ENCODE measurements at places on chromosomes 7 and 10.

- H3K36me3 ChIP-seq = peaks cover 3% of the 10 kb centered on the region
- H3K27ac ChIP-seq = no peak overlapping the region
- no peak for DNase-seq
- H3K4me3 ChIP-seq = no peak overlapping the region
- no peaks in the 10 kb centered on the region for H3K27me3 ChIP-seq
These were observed 74.0 kb downstream of the JMJD1C start for GRCh38 chr10:63391812-63392211.

DNA sequence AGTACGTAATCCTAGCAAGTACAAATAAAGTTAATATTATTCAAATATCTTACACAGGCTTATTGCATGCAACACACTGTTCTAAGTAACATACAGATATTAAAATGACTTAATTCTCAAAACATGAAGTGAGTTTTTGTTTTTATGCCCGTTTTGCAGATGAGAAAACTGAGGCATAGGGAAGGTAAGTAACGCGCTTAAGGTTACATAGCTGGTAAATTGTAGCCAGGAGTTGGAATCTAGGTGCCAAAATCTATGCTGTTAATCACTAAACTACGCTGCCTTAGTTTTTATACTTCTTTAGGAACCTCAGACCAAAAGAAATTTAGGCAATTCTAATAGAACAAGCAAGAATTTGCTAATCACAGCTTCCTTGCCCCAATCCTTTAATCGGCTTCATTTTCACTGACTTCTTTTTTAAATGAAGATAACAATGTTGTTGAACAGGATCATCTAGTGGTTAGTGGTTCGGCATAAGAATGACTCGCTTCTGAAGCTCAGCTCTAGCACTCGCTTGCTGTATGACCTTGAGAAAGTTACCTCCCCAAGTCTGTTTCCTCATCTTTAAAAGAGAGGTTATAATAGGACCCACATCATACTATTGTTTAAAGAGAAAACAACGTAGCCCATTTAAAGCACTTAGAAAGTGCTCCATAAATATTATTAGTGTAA, 1.0 kb upstream of the LRRTM3 start:
- H3K36me3 ChIP-seq = no peaks in the 10 kb centered on the region
- DNase-seq = no peak
- H3K27me3 ChIP-seq = peaks cover 60% of the 10 kb centered on the region
- no peaks in the 10 kb centered on the region for H3K4me1 ChIP-seq

DNA sequence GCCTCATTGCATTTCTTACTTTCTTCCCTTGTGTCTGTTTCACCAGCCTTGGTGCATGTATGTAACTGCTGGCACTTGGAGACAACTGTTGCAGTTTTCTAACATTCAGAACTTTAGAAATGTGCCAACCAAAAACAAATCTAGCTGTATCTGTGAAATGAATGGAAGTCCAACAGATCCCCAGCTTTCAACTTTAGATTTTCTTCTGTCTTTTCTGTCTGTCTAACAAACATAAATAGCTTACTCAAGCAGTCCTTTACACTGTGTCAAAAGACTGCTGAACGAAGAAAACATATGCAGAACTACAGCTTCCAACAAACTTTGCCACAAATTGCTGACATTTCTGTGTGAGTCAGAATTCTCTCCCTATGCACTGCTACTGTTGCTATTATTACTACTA, 30.9 kb downstream of the SORCS1 start:
- H3K27me3 ChIP-seq = no peaks in the 10 kb centered on the region
- H3K4me1 ChIP-seq = no peaks in the 10 kb centered on the region
- DNase-seq = no peak
- no peak overlapping the region for H3K4me3 ChIP-seq

GRCh38 chr10:122281751-122282150, 10.7 kb downstream of the BTBD16 start:
- H3K27ac ChIP-seq = no peak overlapping the region
- no peak overlapping the region for H3K4me3 ChIP-seq
- H3K36me3 ChIP-seq = no peaks in the 10 kb centered on the region
- H3K27me3 ChIP-seq = no peaks in the 10 kb centered on the region
- H3K4me1 ChIP-seq = peaks cover 5% of the 10 kb centered on the region

- no peaks in the 10 kb centered on the region for H3K4me1 ChIP-seq
- DNase-seq = no peak
- H3K27ac ChIP-seq = no peak overlapping the region
- H3K36me3 ChIP-seq = no peaks in the 10 kb centered on the region
- no peaks in the 10 kb centered on the region for H3K27me3 ChIP-seq
These were observed 114.5 kb downstream of the PON1 start for GRCh38 chr7:95209788-95210187.

DNA sequence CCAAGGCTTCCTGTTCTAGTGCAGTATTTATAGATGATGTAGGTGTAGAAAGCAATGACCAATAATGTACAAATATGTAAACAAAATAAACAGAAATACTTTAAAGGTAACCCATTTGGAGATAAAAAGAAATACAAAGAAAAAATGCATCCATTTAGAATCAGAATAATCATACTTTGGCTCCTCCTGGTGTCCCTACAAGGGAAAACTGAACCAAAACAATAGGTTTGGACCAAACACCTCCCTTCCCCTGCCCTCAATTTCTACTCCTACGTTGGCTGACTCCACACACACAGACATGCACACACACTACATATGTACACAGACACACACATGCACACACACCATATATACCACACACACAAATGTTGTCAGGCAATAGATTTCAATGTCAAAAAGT, 36.0 kb downstream of the C10orf143 start:
- no peak overlapping the region for H3K4me3 ChIP-seq
- H3K27me3 ChIP-seq = no peaks in the 10 kb centered on the region
- no peak overlapping the region for H3K27ac ChIP-seq
- H3K36me3 ChIP-seq = no peaks in the 10 kb centered on the region
- DNase-seq = no peak

GRCh38 chr10:22259280-22259679, 41.5 kb upstream of the EBLN1 start:
- no peak overlapping the region for H3K27ac ChIP-seq
- DNase-seq = no peak
- H3K4me1 ChIP-seq = no peaks in the 10 kb centered on the region
- no peaks in the 10 kb centered on the region for H3K27me3 ChIP-seq
- no peak overlapping the region for H3K4me3 ChIP-seq
- no peaks in the 10 kb centered on the region for H3K36me3 ChIP-seq

DNA sequence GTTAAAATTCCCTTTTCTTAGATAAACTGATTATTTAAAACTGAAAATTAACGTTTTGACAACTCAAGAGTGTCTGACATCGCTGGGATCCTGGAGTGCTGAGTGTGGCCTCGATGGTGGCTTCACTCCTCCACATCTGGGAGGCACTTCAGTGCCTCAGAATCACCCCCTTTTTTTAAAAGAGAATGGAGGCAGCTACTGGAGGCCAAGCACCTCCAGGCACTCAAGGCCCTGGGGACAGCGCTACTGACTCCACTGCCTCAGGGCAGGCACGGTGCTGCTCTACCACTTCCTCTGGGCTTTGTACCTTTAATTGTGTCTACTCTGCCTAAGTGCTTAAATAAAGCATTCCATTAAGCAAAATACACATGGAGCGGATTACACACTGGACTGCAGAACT, 27.2 kb upstream of the NCAPG2 start:
- no peak for DNase-seq
- no peaks in the 10 kb centered on the region for H3K27me3 ChIP-seq
- no peak overlapping the region for H3K4me3 ChIP-seq
- peaks cover 53% of the 10 kb centered on the region for H3K36me3 ChIP-seq
- no peak overlapping the region for H3K27ac ChIP-seq

DNA sequence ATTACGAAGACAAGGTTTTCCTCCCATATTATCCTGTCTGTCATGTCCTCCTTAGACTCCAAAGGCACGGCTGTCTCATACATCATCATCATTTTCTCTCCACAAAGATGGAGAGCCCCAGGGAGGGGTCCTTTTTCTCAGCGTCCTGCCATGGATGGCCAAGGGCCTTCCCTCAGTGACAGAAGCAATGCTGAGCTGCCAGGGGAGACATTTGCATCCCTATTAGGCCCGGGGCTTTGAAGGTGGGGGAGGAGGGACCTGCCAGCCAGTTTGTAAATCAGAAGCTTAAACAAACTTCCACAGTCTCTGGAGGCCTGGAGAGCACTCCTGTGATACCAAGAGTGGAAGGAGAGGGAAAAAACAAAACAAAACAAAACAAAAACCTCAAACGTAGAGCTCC, 112.4 kb upstream of the ADO start:
- H3K27me3 ChIP-seq = no peaks in the 10 kb centered on the region
- H3K36me3 ChIP-seq = no peaks in the 10 kb centered on the region
- no peak for DNase-seq
- no peak overlapping the region for H3K4me3 ChIP-seq
- no peak overlapping the region for H3K27ac ChIP-seq

DNA sequence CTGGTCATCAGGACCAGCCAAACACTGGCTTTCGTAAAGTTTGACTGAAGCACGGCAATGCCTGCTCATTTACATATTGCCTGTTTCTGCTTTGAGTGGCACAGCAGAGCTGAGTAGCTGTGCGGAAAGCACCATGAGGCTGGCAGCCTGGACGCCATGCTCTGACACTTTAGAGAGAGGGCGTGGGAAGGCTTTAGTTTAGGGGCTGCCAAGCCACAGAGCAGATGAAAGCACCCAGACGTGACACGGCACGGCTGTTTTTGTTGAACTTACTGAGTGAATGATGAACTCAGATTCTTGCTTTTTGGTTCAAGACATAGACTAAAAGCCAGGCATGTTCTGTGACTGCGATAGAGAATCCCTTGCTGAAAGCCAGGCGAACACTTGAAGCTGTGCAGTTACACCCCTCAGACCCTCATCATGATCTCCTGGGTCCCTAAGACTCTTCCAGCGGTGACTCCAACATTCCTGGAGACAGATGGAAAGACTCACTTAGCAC, 182.1 kb downstream of the ZMYND11 start:
- H3K36me3 ChIP-seq = no peaks in the 10 kb centered on the region
- H3K27me3 ChIP-seq = no peaks in the 10 kb centered on the region
- no peak overlapping the region for H3K27ac ChIP-seq
- no peak overlapping the region for H3K4me3 ChIP-seq

DNA sequence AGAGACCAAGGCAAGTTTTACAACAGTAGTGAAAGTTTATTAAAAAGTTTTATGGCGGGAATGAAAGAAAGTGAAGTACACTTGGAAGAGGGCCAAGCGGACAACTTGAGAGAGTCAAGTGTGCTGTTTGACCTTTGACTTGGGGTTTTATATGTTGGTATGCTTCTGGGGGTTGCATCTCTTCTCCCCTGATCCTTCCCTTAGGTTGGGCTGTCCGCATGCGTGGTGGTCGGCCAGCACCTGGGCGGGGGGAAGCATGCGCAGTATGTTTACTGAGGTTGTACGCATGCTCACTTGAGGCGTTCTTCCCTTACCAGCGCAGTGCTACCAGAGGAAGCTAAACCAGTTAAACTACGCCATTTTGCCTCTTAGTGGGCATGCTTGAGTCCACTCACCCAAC, 31.9 kb downstream of the NUP42 start:
- no peak overlapping the region for H3K4me3 ChIP-seq
- no peak overlapping the region for H3K27ac ChIP-seq
- no peaks in the 10 kb centered on the region for H3K36me3 ChIP-seq
- H3K27me3 ChIP-seq = no peaks in the 10 kb centered on the region
- no peaks in the 10 kb centered on the region for H3K4me1 ChIP-seq

- no peaks in the 10 kb centered on the region for H3K4me1 ChIP-seq
- H3K27me3 ChIP-seq = peaks cover 24% of the 10 kb centered on the region
- H3K4me3 ChIP-seq = peak overlapping the region; percentile 43
- H3K36me3 ChIP-seq = no peaks in the 10 kb centered on the region
- DNase-seq = no peak
These were observed 1.3 kb upstream of the BMPER start for GRCh38 chr7:33903791-33904680.

GRCh38 chr10:114045136-114046086, 1.7 kb downstream of the ADRB1 start:
- no peaks in the 10 kb centered on the region for H3K36me3 ChIP-seq
- H3K27me3 ChIP-seq = peaks cover 5% of the 10 kb centered on the region
- H3K4me1 ChIP-seq = peaks cover 4% of the 10 kb centered on the region
- peak overlapping the region; percentile 25 for H3K4me3 ChIP-seq
- no peak overlapping the region for H3K27ac ChIP-seq

GRCh38 chr7:2612445-2613097, 19.2 kb upstream of the TTYH3 start:
- no peaks in the 10 kb centered on the region for H3K36me3 ChIP-seq
- no peak for DNase-seq
- H3K4me1 ChIP-seq = no peaks in the 10 kb centered on the region

GRCh38 chr7:116709336-116709735, 37.3 kb downstream of the MET start:
- H3K36me3 ChIP-seq = peaks cover 41% of the 10 kb centered on the region
- peaks cover 72% of the 10 kb centered on the region for H3K4me1 ChIP-seq
- H3K4me3 ChIP-seq = no peak overlapping the region
- peak overlapping the region; percentile 92 for H3K27ac ChIP-seq

DNA sequence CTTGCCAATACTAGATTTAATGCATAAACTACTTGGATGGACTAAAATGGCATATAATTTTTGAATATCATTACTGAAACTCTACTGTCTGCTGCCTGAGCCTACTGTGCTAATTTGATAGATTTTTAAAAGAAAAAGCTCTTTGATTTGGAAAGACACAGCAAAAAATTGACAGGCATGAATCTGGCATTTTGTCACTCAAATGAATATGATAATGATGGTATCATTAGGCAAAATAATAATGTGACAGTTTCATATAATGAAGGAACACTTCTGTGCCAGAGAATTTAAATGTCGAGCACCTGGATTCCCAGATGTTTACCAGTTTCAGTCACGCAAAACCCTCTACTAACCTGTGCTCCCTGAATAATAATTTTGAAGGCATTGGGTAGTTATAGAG, 60.0 kb upstream of the SLC13A1 start:
- no peaks in the 10 kb centered on the region for H3K27me3 ChIP-seq
- DNase-seq = no peak
- no peak overlapping the region for H3K27ac ChIP-seq
- H3K4me3 ChIP-seq = no peak overlapping the region

DNA sequence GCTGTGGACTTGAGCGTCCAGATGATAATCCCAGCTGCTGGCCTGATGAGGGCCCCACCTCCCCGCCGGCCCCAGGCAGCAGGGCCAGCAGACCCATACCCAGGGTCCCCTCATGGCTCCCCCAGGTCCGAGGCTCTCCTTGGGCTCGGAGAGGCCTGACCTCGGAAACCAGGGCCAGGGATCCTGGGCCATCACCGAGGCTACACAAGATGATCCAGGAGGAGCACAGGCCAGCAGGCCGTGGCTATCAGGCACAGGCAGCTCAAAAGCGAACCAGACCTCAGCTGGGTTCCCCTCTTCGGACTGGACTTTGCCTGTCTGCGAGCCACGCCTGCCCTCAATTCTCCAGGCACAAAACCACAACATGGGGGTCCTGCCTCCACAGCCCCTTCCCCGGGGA, 17.4 kb downstream of the PDGFA start:
- DNase-seq = peak; percentile 32
- H3K4me3 ChIP-seq = no peak overlapping the region
- no peak overlapping the region for H3K27ac ChIP-seq
- peaks cover 83% of the 10 kb centered on the region for H3K36me3 ChIP-seq

DNA sequence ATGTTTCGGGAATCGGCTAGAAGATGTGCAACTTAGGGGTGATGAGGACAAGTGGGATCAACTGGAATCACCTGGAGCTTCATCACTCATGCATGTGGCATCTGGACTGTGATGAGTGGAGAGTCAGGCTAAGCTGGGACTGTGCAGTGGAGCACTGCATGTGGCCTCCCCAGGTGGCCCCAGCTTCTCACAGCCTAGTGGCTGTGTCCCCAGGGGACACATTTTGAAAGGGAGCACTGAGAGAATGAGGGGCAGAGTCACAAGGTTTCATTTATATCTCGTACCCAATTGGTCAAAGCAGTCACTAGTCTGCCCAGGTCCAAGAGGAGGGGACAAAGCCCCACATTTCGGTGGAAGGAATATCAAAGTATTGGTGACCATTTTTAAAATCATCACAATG, 54.8 kb upstream of the TCF7L2 start:
- H3K4me3 ChIP-seq = no peak overlapping the region
- H3K4me1 ChIP-seq = no peaks in the 10 kb centered on the region
- H3K36me3 ChIP-seq = no peaks in the 10 kb centered on the region

Measured in RWPE2 (cell line).